ENCODE measurements at places on chromosomes 12 and 14.

- DNase-seq, result no peak
These were observed 163.7 kb upstream of the CCND2 start for GRCh38 chr12:4109826-4110225.

DNA sequence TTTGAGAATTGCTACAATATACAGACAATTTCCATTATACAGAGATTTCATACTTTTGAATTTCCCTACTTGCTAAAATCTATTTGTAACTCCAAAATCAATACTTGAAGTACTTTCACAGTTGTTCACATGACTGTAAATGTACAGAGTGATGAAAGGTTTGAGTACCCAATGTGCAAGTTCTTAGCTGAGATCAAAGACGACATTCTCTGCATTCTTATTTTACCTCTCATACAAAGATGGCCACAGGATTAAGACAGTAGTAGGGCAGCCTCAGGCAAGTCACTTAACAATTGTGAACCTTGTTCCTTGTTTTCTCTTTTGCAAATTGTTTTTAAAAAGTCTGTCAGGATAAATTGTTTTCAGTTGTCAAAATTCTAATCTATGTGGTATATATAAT is 255.9 kb upstream of the KITLG start:
- DNase-seq, result peak; percentile 53

- peak; percentile 79 for DNase-seq
These were observed 12.4 kb upstream of the SMUG1 start for GRCh38 chr12:54201001-54201794.

DNA sequence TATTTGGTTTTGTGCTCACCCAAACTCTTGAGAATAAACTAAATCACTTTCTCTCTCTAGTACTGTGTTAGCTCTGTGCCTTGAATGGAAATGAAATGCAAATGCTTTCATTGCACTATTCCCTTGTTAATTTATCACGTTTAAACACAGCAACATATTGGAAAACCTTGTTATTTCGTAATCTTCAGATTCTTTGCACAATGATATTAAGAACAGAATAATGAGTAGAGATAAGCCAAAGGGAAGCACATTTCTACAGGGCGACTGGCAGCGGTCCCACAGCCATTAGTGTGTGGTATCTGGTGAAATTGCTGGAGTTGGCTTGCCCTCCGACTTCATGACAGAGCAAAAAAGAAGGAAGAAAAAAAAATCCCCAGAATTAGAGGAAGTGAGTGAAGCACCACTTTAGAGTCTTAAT is 166.1 kb upstream of the E2F7 start:
- peak; percentile 89 for DNase-seq

GRCh38 chr12:96094201-96094600 is 58.8 kb upstream of the LTA4H start:
- peak; percentile 34 for DNase-seq

- no peak for DNase-seq
These were observed at the start of gene IFNG for GRCh38 chr12:68159681-68160304. Gene IFNG (minus strand): TSS chr12:68159740. CDS start chr12:68159615, 125 bp downstream.

DNA sequence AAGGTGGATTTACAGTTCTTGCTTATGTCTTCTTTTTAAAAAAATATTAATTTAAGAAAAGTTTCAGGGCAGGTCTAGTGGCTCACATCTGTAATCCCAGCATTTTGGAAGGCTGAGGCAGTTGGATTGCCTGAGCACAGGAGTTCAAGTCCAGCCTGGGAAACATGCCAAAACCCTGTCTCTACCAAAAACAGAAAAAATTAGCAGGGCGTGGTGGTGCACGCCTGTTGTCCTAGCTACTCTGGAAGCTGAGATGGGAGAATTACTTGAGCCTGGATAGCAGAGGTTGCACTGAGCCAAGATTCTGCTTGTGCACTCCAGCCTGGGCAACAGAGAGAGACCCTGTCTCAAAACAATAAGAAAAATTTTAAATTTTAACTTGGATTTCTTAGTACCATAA is 5.4 kb upstream of the TAS2R46 start:
- peak; percentile 25 for DNase-seq

GRCh38 chr12:67786086-67786485 is 137.5 kb downstream of the DYRK2 start:
- no peak for DNase-seq

GRCh38 chr14:99191395-99192027 is 80.5 kb downstream of the BCL11B start:
- peak; percentile 50 for DNase-seq

- no peak for DNase-seq
These were observed 53.4 kb upstream of the KRR1 start for GRCh38 chr12:75564852-75565251.

Data from fibroblast of upper back skin (primary cell).